ENCODE measurements at places on chromosomes 11 and 22. TPM values are rescaled to one million over a fixed set of nuclear protein-coding genes. Genes with fewer than 3 reads are reported as not detected.

GRCh38 chr22:20179455-20180244 lies 28.8 kb upstream of the CCDC188 start:
- no peak for DNase-seq
- no peaks in the 10 kb centered on the region for H3K27me3 ChIP-seq
- H3K4me3 ChIP-seq: no peak overlapping the region
- H3K27ac ChIP-seq: no peak overlapping the region

PRAME gene
- not detected for total RNA-seq

GRCh38 chr11:102121329-102121728 lies 11.1 kb downstream of the YAP1 start:
- no peak overlapping the region for H3K4me3 ChIP-seq
- no peak overlapping the region for H3K27ac ChIP-seq
- DNase-seq: no peak
- no peaks in the 10 kb centered on the region for H3K27me3 ChIP-seq
- no peaks in the 10 kb centered on the region for H3K36me3 ChIP-seq

DNA sequence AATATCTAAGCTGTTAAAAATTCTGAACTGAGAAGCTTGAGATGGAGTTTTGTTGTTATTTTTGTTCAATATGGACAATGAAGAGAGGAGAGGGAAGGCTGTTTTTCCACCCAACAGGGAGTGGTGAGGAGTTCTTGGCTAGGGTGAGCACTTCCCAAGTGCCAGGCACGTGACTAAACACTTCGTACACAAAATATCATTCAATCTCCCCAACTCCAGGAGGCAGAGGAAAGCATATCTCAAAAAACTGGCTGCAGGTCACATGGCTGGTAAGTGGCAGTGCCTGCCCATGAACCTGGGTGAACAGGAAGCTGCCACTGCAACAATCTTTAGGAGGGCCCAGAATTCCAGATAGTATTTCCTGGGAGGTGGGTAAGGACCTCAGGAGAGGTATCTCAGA lies 11.6 kb downstream of the ELF5 start:
- H3K27ac ChIP-seq: no peak overlapping the region
- H3K36me3 ChIP-seq: no peaks in the 10 kb centered on the region
- no peak for DNase-seq

- H3K27me3 ChIP-seq: no peaks in the 10 kb centered on the region
- no peaks in the 10 kb centered on the region for H3K36me3 ChIP-seq
- H3K4me1 ChIP-seq: no peaks in the 10 kb centered on the region
- H3K27ac ChIP-seq: no peak overlapping the region
- H3K4me3 ChIP-seq: no peak overlapping the region
- peak; percentile 67 for DNase-seq
Observed at GRCh38 chr11:95835768-95836488, 45.6 kb downstream of the CEP57 start.

- H3K36me3 ChIP-seq: no peaks in the 10 kb centered on the region
- no peak overlapping the region for H3K4me3 ChIP-seq
- H3K27ac ChIP-seq: no peak overlapping the region
- H3K27me3 ChIP-seq: no peaks in the 10 kb centered on the region
- no peaks in the 10 kb centered on the region for H3K4me1 ChIP-seq
- DNase-seq: no peak
Observed at GRCh38 chr11:31646216-31646615, 136.6 kb downstream of the ELP4 start.

VPREB1 gene
- total RNA-seq: not detected

DNA sequence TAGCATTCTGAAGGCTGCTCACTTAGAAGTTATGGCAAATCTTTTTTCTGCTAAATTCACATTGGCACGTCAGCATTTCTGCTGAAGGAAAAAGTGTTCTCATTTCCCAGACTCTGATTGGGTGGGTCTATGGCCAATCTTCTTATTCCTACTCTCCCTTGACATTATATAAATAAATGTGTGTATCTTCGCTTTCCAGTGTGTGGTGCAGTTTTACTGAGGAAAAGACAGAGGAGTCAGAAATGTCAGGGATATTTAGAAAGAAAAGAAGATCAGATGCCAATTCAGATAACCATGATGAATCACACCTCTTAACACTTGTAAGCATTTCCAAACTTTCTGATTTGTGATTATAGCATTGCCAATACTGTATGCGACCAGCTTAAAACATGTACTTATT lies 3.2 kb upstream of the BDNF start:
- no peak overlapping the region for H3K27ac ChIP-seq
- H3K27me3 ChIP-seq: no peaks in the 10 kb centered on the region
- H3K4me3 ChIP-seq: no peak overlapping the region
- peaks cover 16% of the 10 kb centered on the region for H3K4me1 ChIP-seq
- DNase-seq: no peak

GRCh38 chr11:102223859-102224258 lies 93.4 kb upstream of the BIRC3 start:
- H3K27ac ChIP-seq: no peak overlapping the region
- no peak overlapping the region for H3K4me3 ChIP-seq
- no peaks in the 10 kb centered on the region for H3K27me3 ChIP-seq
- H3K4me1 ChIP-seq: peaks cover 14% of the 10 kb centered on the region
- DNase-seq: no peak

DNA sequence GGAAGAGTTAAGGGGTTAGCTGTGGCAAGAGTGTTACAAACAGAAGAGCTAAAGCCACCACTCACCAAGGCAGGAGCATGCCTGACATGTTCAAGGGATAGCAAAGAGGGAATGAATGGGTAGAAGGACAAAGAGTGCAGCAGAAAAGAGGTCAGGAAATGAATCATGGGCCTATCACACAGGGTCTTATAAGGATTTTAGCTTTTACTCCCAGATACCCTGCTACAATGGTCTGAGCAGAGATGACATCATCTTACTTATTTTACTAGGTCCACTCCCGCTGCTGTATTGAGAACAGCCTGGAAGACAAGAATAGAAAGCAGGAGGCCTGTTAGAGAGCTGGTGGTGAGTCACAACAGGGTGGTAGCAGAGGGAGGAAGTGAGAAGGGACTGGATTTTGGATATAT lies 9.8 kb downstream of the TRAF6 start:
- no peaks in the 10 kb centered on the region for H3K27me3 ChIP-seq
- no peak overlapping the region for H3K4me3 ChIP-seq
- no peak for DNase-seq
- no peak overlapping the region for H3K27ac ChIP-seq

- no peak for DNase-seq
- no peaks in the 10 kb centered on the region for H3K36me3 ChIP-seq
- no peaks in the 10 kb centered on the region for H3K4me1 ChIP-seq
- no peak overlapping the region for H3K4me3 ChIP-seq
- no peak overlapping the region for H3K27ac ChIP-seq
Observed at GRCh38 chr11:14342906-14343305, 16.1 kb downstream of the RRAS2 start.

DNA sequence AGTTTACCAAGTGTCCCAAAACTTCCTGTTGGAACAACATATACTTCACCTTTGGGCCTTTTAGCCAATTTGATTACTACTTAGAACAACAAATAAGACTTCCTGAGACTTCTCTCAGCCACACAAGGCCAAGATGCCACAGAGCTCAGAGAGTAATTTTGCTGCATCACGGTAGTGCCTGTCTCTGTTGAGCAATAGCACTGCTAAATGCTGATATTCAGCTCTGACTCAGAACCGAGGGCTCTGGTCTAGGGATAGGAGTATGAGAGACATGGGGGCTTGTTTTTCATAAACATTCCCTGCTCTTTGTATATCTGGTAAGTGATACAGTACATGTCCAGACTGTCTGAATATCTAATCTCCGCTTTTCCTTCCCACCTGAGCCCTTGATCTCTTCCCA lies 260.4 kb upstream of the ARHGAP20 start:
- DNase-seq: peak; percentile 13
- H3K36me3 ChIP-seq: no peaks in the 10 kb centered on the region
- no peaks in the 10 kb centered on the region for H3K27me3 ChIP-seq
- no peak overlapping the region for H3K4me3 ChIP-seq
- no peaks in the 10 kb centered on the region for H3K4me1 ChIP-seq
- no peak overlapping the region for H3K27ac ChIP-seq

- no peaks in the 10 kb centered on the region for H3K36me3 ChIP-seq
- H3K27me3 ChIP-seq: no peaks in the 10 kb centered on the region
- H3K4me3 ChIP-seq: no peak overlapping the region
- H3K27ac ChIP-seq: no peak overlapping the region
- no peaks in the 10 kb centered on the region for H3K4me1 ChIP-seq
Observed at GRCh38 chr22:33028234-33028633, 29.9 kb downstream of the SYN3 start.

DNA sequence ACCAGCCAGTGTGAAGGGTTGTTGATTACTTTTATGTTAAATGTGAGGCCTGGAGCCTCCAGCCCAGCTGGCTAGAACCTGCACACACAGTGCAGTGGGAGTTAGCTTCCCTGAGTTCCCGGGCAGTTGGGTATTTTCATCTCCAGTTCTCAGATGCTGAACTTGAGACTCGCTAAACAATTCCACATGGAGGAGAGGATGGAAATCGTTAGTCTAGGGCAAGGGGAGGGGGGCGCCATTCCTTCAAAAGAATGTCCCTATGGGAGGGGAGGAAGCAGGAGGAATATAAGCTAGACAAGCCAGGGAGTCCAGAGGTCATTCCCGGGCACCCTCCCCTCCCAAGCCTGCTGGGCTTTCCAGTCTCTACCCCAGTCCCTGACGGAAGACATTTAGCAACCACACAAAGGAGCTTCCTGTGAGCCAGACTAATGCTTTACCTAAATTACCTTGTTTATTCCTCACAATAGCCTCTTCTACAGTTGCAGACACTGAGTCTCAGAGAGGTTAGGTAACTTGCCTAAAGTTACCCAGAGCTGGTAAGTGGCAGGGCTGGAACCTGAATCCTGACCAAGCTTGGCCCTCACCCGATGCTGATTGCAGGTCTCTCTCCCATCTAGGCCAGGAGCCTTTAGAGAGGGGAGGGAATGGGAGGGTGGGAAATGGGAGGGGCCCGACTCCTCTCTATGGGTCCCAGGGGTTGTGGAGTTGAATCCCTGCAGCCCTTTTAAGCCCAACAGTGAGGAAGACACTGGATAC lies 1.9 kb upstream of the TSKU start:
- H3K27ac ChIP-seq: peak overlapping the region; percentile 96
- H3K36me3 ChIP-seq: no peaks in the 10 kb centered on the region
- peaks cover 11% of the 10 kb centered on the region for H3K4me1 ChIP-seq
- no peaks in the 10 kb centered on the region for H3K27me3 ChIP-seq

GATD1 gene
- total RNA-seq: 25.1 TPM

DNA sequence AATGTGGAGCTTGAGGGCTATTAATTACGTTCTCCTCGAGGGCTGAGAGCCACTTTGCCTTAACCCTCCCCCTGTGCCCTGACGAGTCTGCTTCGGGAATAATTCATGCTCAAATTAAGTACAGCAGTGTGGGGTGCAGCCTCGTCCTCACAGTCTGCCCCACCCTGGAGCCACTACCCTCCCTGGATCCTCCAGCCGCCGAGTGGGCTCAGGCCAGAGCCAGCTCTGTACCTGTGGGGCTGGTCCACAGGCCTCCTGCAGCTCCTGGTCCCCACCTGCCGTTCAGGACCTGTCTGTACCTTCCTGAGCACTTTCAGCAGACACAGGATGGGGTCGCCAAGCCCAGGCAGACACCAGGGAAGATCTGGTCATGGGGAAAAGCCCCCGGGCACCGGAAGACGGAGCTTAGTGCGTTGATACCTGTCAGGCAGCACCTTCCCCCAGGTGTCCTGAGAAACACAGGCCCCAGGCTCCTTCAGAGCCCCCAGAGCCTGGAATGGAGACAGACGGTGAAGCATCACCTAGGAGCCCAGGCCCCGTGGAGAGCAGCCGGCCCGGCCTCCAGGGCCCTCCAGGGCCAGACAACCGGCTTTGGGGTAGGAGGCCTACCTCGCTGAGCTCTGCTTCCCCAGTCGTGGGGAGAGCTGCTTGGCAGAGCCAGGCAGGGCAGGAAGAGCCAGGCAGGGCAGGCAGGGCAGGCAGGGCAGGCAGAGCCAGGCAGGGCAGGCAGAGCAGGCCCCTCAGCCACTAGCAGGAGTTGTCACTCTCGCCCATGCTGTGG lies 9.7 kb downstream of the TSPAN32 start:
- H3K27me3 ChIP-seq: no peaks in the 10 kb centered on the region
- H3K4me3 ChIP-seq: no peak overlapping the region
- DNase-seq: no peak
- H3K27ac ChIP-seq: peak overlapping the region; percentile 86
- peaks cover 74% of the 10 kb centered on the region for H3K4me1 ChIP-seq

- H3K4me1 ChIP-seq: peaks cover 15% of the 10 kb centered on the region
- no peak for DNase-seq
- no peaks in the 10 kb centered on the region for H3K36me3 ChIP-seq
- no peak overlapping the region for H3K27ac ChIP-seq
- H3K27me3 ChIP-seq: peaks cover 2% of the 10 kb centered on the region
- no peak overlapping the region for H3K4me3 ChIP-seq
Observed at GRCh38 chr11:19243143-19243542, 2.4 kb upstream of the E2F8 start.

- H3K27me3 ChIP-seq: no peaks in the 10 kb centered on the region
- peaks cover 3% of the 10 kb centered on the region for H3K4me1 ChIP-seq
- no peaks in the 10 kb centered on the region for H3K36me3 ChIP-seq
- DNase-seq: no peak
Observed at GRCh38 chr11:6300325-6300724, 20.0 kb downstream of the CAVIN3 start.

DNA sequence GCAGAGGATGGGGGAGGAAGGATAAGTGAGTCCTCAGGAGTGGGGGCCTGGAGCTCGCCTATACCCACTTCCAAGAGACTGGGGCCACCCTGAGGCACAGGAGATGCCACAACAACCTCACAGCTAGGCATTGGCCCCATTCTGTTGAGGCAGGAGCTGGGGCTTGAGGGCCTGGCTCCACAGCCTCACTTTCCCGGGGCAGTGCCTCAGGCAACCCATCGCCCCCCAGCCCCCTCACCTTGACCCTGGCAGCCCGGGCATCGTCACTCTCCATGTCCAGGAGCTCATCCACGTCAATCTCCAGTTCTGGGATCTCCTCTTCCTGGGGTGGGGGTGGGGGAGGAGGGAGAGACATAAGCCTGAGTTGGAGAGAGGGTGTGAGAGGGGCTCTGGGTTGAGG lies 1.8 kb downstream of the PPP1R14B start:
- peaks cover 25% of the 10 kb centered on the region for H3K4me1 ChIP-seq
- no peaks in the 10 kb centered on the region for H3K27me3 ChIP-seq
- no peak overlapping the region for H3K27ac ChIP-seq
- H3K4me3 ChIP-seq: peak overlapping the region; percentile 78
- H3K36me3 ChIP-seq: peaks cover 18% of the 10 kb centered on the region

DNA sequence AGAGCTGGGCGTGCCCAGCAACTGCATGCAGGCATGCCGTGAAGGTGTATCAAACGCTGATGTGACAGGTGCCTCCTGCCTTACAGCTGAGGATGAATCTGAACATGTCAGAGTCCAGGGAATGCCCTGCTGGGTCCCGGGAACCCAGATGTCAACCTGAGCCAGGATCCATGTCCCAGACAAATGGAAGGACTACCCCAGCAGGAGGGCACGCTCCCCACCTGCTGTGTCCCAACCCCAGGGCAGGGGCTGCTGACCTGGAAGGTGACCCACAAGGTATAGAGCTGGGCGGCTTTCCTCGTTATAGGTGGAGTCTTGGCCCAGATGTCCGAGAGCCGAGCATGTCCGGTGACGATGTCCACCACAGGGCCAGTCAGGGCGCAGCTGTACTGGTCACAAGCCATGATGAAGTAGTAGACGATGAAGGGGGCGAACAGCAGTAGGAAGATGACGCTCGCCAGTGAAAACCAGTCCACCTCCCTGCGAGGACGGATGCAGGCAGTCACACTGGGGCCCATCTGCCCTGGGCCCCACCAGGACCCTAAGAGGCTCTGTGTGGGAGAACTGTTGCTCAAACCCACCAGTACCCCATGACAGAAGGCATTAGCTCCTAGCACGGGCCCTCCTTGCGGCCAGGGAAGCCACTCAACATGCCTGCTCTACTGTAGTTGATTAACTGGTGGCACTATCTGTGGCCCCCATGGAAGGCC lies 4.3 kb downstream of the DHCR7 start:
- H3K27me3 ChIP-seq: no peaks in the 10 kb centered on the region
- H3K4me3 ChIP-seq: no peak overlapping the region
- H3K27ac ChIP-seq: no peak overlapping the region
- peaks cover 8% of the 10 kb centered on the region for H3K4me1 ChIP-seq
- H3K36me3 ChIP-seq: peaks cover 3% of the 10 kb centered on the region
